Brain microvascular endothelial cell (primary cell): ENCODE measurements at places on chromosomes 1 and 21.

DNA sequence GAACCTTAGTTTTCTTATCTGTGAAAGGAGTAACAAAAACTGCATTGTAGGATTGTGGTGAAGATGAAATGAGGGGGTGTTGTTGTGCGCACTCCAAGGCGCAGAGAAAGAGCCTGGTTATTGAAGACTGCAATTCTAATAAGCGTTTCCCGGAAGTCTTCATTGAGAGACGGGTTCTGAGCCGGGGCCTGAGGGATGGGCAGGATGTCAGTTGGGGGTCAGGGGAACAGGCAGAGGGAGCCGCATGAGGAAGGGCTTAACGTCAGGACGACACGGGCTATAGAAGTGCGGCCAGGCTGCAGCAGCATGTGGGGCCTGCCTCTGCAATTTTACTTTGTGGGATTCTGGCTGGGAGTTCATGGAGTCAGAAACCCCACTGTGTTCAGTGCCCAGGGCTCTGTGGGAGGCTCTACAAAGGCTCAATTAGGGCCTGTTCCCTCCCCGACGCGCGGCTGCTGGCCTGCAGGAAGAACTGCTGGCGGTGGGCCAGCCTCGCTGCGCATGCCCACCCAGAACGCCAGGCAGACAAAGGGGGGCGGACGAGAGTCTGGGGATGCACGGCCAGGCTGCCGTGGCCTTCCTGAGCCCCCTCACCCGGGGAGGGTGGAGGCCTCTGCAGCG, 20.7 kb downstream of the TRIM62 start:
- peak; percentile 49 for DNase-seq

DNA sequence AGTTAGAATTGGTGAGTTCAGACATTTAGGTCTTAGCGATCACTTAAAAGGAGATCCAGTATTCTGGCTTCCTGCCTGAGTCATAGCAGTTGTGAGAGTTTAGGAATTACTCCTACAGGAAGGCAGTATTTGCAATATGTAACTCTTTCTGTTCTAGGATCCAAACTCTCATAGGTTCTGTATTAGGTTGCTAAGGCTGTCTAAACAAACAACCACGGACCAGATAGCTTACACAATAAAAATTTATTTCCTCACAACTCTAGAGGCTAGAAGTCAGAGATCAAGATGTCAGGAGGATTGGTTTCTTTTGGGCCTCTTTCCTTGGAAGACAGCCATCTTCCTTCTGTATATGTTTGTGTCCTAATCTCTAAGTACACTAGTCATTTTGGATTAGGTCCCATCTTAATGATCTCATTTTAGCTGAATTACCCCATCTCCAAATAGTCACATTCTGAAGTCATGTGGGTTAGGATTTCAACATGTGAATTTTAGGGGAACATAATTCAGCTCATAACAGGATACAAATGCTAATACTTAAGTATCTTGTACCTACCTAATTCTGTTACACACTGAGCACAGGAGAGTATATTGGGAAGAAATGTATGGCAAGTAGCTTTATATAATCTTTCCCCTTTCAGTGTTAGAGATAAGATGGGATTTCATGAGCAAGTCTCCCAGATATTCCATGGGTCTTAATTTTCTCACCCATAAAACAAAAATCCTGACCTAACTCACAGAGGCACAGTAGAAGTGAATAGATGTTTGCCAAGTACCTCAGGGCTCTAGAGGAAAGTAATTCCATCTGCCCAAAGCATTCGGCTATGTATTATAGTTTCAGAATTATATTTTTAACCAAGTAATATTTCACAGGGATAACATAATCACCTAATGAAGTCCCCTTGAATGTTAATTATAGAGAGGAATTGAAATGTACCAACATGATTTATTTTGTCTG, 144.4 kb downstream of the PTBP2 start:
- DNase-seq: peak; percentile 89

DNA sequence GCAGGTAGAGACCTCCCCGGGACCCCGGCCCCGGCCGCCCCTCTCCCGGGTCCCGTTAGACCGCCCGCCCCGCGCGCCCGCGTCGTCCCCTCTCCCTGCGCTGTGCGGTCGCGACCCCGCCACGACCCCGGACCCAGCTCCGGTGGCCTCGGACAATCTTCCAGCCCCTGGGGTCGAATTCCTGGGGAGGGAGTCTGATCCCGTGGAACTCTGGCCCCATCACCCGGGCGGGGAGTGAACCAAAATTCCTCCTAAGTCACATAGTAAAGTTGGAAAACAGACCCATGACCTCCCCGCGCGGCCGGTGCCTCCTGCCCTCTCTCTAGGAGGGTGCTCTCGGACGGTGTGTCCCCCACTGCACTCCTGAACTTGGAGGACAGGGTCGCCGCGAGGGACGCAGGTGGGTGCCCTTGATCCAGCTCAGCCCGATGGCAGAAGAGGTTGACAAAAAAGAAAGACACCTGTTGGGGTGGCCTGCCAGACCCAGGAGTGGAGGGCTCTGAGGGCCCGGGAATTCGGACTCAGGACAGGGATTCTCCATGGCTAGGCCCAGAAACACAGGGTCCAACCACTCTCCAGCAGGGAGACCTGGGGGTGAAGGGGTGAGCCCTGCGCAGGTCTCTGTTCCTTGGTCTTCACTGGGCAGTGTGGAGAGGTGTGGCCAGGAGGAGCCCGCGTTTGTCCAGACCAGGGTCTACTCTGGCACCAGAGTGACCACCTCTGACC, 451 bp downstream of the ADAMTSL4 start:
- DNase-seq: no peak

GRCh38 chr1:54355931-54356679, 50.1 kb downstream of the SSBP3 start:
- no peak for DNase-seq

GRCh38 chr1:11080931-11081330, 18.7 kb downstream of the EXOSC10 start:
- DNase-seq: no peak

DNA sequence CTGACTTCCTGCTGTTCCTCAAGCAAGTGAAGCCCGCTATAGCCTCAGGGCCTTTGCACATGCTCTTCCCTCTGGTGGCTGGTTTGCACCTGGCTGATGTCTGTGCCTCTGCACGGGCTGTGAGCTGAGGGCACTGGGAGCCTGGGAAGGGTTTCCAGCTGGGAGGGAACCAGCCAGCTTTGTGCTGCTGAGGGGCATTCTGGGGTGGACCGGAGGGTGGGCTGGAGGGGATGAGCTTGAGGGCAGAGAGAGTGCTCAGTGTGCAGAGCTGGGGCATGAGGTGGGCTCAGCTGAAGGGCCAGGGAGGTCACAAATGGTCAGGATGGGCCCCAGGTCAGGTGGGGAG, 305.7 kb downstream of the MATN1 start:
- no peak for DNase-seq

DNA sequence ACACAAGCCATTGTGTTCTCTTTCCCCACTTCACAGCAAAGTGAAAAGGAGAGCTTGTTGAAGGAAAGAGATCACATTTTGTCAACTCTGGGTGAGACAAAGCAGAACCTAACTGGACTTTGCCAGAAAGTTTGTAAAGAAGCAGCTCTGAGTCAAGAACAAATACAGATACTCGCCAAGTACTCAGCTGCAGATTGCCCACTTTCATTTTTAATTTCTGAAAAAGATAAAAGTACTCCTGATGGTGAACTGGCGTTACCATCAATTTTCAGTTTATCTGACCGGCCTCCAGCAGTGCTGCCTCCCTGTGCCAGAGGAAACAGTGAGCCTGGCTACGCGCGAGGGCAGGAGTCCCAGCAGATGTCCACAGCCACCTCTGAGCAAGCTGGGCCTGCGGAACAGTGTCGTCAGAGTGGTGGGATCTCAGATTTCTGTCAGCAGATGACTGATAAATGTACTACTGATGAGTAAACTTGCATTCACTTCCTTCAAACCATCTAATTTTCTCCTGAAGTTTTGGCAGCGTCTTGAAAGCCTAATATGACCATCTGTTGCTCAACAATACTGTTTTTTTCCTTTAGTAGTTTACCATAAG, 43.7 kb downstream of the BACH1 start:
- peak; percentile 96 for DNase-seq

DNA sequence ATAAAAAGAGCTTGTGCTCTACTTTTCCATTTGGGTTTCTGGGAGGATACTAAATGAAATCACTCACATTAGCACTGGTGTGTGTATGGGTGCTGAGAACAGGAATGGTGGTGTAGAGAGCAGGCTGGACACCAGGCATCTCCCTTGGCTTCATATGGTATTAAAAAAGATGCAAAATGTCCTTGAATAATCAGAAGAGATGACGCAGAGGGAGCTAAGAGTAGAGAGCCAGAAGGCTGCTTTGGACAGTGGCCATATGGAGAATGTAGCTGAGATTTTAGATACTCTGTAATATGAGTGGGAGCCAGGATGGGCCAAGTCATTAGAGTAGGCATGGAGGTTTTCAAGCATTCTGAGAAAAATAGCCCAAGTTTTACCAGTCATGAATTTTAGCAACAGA, 112.3 kb upstream of the ZRANB2 start:
- no peak for DNase-seq

DNA sequence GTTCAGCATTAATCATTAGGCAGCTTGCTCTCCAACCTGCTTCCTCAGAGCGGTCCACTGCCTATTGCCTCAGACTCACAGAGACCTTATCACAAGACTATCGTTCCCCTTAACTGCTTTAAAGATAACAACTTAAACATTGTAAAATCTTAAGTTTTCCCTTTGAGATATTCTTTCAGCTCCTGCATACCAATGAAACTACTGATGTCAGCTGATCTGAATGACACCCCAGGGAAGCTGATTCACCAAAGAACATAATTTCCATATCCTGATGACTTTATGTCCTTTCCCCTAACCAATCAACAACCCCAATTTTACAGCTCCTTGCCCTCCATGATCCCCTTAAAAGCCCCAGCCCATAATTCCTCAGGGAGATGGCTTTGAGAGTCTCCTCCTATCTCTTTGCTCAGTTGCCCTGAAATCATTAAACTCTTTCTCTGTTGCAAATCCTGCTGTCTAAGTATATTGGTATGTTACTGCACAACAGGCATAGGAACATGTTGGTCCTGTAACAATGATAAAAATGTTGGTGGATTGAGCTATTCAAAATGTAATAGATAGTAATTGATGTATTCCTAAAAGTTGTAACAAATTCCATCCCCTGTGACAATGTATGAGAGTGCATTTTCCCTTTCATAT, 621.4 kb upstream of the RGS18 start:
- DNase-seq: no peak

GRCh38 chr21:39141502-39141901, 41.7 kb downstream of the PSMG1 start:
- DNase-seq: no peak

GRCh38 chr1:42846257-42847110, at the start of gene ZNF691:
TSS of gene ZNF691 (plus strand) at chr1:42846613. CDS start at chr1:42849659, 3,046 bp downstream.
- DNase-seq: peak; percentile 99

- DNase-seq: peak; percentile 51
These were observed 28.0 kb downstream of the MACO1 start for GRCh38 chr1:25458541-25459298.

- no peak for DNase-seq
These were observed 53.4 kb downstream of the DUSP10 start for GRCh38 chr1:221688488-221688843.

DNA sequence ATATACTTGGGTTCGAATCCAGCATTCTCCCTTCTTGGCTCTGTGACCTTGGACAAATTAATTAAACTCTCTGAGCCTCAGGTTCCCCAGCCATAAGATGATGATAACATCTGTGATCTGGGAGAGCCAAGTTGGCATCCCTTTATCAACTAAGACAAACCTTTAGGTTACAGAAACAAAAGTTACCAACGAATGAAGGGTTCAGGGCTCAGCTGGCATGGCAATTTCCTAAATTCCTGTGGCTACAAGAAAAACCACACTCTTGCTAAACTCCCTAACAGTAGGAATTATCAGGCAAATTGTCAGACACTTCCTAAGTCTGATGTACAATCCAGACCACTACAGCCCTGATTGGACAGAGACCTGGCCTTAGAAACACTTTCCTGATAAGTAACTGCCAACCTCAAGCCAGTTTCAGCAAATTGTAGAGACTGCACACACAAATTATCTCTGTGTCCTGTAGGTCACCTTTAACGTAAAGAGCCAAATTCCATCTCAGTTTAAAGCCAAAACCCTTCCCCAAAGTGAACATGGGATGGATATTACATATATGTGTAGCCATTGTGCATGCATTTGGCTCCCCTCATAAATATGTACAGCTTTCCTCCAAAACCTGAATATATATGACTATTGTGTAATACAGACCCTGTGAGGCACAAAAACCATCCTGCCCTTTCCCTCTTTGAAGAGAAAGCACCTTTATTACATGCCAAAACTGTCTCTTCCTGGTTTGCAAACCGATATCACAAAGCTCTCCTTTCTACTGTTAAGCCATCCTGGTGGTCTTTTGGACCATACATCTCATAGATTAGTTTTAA, 39.5 kb upstream of the EDARADD start:
- peak; percentile 54 for DNase-seq

DNA sequence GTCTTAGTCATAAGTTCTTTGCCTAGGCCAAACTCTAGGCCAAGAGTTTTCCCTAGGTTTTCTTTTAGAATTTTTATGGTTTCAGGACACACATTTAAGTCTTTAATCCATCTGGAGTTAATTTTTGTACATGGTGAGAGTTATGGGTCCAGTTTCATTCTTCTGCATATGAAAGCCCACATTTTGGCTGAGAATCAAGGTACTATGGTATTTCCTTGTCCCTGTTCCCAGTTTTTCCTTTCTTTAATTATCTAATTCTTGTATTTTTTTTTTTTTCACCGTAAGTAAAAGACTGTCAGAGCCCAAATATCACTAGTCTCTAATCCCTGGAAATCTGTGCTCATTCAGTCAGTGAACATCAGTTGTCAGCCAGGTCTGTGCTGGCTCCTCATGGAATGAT, 105.4 kb downstream of the MAP3K21 start:
- no peak for DNase-seq

DNA sequence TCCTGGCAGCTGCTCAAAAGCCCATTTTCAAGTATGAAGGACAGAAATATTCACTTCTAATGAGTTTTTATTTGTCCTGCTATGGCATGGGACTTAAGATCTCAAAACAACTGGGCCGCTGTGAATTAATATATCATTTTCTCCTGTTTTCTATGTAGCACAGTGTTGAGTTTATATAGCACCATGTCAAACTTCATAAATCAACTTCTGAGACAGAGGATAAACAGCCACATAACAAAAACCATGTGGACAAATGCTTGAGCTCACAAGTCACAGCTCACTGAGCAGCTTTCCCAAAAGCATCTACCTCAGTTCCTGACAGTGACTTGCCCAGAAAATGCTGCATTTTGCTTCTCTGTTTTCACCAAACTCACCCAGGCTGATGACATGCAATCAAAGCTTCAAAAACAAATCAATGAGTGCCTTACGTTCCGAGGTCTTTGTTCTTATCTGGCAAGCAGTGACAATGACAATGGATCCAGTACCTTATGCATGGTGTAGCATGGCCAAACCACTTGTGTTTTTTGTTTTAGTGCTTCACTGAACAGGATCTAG, 722.6 kb downstream of the LRRIQ3 start:
- DNase-seq: no peak

DNA sequence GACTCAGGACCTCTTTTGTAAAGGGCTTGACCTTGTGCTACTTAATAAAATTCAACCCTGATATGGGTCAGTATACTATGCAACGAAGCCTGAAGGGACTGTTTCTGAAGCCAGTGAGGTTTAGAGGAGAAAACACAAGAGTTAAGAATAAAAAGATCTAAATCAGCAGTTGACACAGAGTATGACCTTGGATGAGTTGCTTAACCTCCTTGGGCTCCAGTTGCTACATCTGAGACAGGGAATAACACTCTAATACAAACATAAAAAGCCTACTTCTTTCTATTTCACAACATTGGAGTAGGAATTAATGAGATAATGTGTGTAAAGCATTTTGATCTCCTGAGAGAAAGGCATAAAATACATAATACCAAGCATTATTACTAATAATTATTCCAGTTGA, 882.4 kb upstream of the ADGRL2 start:
- no peak for DNase-seq
